Lung microvascular endothelial cell (primary cell): ENCODE measurements at places on chromosomes 7 and 10. TPM values are rescaled to one million over a fixed set of nuclear protein-coding genes. Genes with fewer than 3 reads are reported as not detected.
A peak's percentile ranks its signal among the peaks of the same experiment; 100 is the strongest.

DNA sequence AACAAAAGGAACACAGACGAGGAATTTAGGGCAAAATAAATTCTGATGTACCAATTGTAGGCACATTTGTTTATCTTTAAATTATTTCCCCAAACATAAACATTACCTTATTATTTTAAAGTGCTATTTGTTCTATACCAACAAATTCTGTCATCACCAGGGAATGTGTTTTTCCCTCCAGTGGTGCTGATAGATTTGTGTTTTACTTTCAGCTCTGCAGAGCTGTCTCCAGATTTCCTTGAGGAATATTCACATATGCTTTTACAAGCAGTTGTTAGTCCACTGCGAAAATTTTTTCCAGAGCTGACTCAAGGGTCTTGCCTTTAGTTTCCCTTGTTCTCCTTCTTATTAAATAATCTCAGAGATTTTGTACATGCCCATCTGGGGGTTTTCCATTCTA lies 362.8 kb downstream of the PHF14 start:
- no peak for DNase-seq

DNA sequence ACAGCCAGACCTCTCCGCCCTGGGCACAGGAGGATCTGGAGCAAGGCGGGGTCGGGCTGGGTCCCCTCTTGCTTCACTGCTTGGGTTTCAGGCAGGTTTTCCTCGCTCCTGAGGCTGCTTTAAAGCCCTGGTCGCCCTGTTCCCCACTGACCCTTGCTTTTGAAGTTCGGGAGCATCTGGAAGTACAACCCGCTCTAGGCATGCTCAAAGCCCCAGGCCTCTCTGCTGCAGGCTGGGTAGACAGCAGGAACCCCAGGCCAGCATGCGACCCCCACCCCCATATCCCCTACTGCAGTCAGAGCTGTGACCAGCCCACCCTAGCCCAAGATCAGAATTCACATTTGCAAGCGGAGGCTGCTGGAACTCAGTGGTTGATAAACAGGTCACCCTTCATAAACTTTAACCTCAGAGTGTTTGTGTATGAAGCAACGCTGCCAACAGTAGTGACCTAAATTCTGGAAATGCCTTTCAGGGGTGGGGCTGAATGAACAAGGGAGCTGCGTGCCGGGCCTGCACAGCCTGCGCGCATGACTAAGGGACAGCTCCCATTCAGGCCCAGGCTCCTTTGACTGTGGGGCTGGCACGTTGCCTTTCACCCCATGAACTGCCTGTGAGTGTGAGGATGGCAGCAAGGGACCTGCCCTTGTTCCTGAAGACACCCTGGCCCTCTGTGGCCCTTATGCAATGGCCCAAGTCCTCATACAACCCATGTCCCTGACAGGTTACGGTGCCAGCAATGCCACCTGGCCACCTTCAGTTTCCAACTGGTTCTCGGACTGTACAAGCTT lies 52.5 kb downstream of the PROSER2 start:
- DNase-seq: peak; percentile 79

- DNase-seq: no peak
Observed at GRCh38 chr10:68296843-68297663, 34.8 kb upstream of the HNRNPH3 start.

The KLF6 gene
- 63.2 and 170 TPM in 2 replicates for total RNA-seq

The SLC26A5 gene
- total RNA-seq: 0.22 and 1.4 TPM in 2 replicates

The ABCB8 gene
- total RNA-seq: 10.2 and 10.3 TPM in 2 replicates

The SSC4D gene
- 0.22 and 0.40 TPM in 2 replicates for total RNA-seq
